Mesendoderm (in vitro differentiated cells): ENCODE measurements at places on chromosomes 12 and 14.

- no peak overlapping the region for H3K27ac ChIP-seq
- DNase-seq = no peak
- no peaks in the 10 kb centered on the region for H3K4me1 ChIP-seq
Observed at GRCh38 chr14:94050231-94050880, 24.2 kb downstream of the OTUB2 start.

DNA sequence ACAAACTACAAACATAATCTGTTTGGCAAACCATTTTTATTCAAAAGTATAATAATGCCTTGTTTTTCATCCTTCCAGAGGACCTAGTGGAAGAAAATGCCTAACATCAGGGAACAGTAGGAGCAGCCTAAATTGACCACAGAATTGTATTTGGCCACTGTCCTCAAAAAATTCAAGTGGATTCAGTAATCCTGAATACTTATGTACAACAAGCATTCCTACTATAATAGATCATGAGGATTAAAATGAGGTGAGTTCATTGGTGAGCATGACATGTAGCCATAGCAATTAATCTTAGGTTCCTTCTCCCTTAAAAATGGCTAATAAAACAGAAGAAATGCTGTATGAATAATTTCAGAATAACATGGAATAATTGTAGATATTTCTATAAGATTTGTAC is 209.3 kb downstream of the DAD1 start:
- peaks cover 18% of the 10 kb centered on the region for H3K4me1 ChIP-seq
- no peak overlapping the region for H3K27ac ChIP-seq
- H3K27me3 ChIP-seq = no peaks in the 10 kb centered on the region
- no peaks in the 10 kb centered on the region for H3K36me3 ChIP-seq
- DNase-seq = no peak

DNA sequence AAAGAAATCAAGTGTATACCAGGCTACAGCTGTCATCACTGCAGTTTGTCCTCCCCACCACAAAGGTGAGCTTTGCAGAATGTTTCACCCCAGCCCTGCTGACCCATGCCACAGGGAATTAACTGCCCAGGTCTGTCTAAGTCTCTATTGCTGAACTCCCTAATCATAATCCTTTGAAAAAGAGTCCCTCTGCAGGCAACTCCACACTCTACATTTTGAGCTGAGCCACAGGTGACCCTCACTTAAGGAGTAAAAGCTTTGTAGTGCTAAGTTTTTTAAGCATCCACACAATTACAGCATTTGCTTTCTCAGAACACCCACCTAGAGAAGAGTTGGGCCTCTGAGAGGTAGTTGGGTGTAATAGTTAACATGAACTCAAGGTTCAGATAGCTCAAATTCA is 90.0 kb downstream of the C12orf50 start:
- no peak for DNase-seq
- no peak overlapping the region for H3K4me3 ChIP-seq
- H3K36me3 ChIP-seq = no peaks in the 10 kb centered on the region
- H3K27ac ChIP-seq = no peak overlapping the region
- H3K27me3 ChIP-seq = no peaks in the 10 kb centered on the region

GRCh38 chr14:53626761-53627160 is 329.9 kb downstream of the BMP4 start:
- H3K4me1 ChIP-seq = no peaks in the 10 kb centered on the region
- H3K27me3 ChIP-seq = no peaks in the 10 kb centered on the region
- DNase-seq = no peak
- no peak overlapping the region for H3K4me3 ChIP-seq
- H3K36me3 ChIP-seq = no peaks in the 10 kb centered on the region
- H3K27ac ChIP-seq = no peak overlapping the region

GRCh38 chr12:1843641-1844005 is 23.3 kb downstream of the LRTM2 start:
- no peak overlapping the region for H3K4me3 ChIP-seq
- no peaks in the 10 kb centered on the region for H3K27me3 ChIP-seq
- no peak for DNase-seq
- no peaks in the 10 kb centered on the region for H3K4me1 ChIP-seq
- H3K27ac ChIP-seq = no peak overlapping the region
- no peaks in the 10 kb centered on the region for H3K36me3 ChIP-seq

DNA sequence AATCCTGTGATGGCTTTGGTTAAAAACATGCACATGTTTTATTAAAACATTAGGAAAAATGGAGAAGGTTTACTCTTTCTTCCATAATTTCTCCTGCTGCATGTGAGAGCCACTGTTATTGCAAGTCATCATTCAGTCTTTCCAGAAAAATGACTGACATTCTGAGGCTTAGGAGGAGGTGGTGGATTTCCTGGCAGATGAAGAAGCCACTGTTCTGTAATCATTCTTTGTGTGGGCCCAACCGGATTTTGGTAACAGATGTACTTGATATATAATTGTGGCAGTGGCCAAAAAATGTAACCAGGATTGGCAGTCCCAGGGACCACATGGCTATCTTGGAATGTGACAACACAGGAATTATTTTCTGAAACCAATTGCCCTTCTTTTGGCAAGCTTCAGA is 120.2 kb downstream of the DAAM1 start:
- H3K4me3 ChIP-seq = no peak overlapping the region
- H3K27me3 ChIP-seq = no peaks in the 10 kb centered on the region
- no peaks in the 10 kb centered on the region for H3K36me3 ChIP-seq
- no peak overlapping the region for H3K27ac ChIP-seq
- no peaks in the 10 kb centered on the region for H3K4me1 ChIP-seq
- no peak for DNase-seq

GRCh38 chr14:96189281-96189711 is 15.3 kb upstream of the BDKRB2 start:
- H3K4me3 ChIP-seq = no peak overlapping the region
- no peak for DNase-seq
- H3K4me1 ChIP-seq = peaks cover 19% of the 10 kb centered on the region

GRCh38 chr12:78406828-78407227 is 457.7 kb upstream of the SYT1 start:
- H3K27ac ChIP-seq = no peak overlapping the region
- peaks cover 2% of the 10 kb centered on the region for H3K4me1 ChIP-seq
- peak; percentile 66 for DNase-seq
- H3K27me3 ChIP-seq = no peaks in the 10 kb centered on the region
- no peaks in the 10 kb centered on the region for H3K36me3 ChIP-seq
- H3K4me3 ChIP-seq = no peak overlapping the region

GRCh38 chr12:32285489-32285888 is 113.9 kb upstream of the FGD4 start:
- no peak for DNase-seq
- peaks cover 6% of the 10 kb centered on the region for H3K4me1 ChIP-seq
- H3K27me3 ChIP-seq = no peaks in the 10 kb centered on the region
- no peaks in the 10 kb centered on the region for H3K36me3 ChIP-seq
- no peak overlapping the region for H3K4me3 ChIP-seq
